ENCODE measurements at places on chromosomes 5 and 9.

DNA sequence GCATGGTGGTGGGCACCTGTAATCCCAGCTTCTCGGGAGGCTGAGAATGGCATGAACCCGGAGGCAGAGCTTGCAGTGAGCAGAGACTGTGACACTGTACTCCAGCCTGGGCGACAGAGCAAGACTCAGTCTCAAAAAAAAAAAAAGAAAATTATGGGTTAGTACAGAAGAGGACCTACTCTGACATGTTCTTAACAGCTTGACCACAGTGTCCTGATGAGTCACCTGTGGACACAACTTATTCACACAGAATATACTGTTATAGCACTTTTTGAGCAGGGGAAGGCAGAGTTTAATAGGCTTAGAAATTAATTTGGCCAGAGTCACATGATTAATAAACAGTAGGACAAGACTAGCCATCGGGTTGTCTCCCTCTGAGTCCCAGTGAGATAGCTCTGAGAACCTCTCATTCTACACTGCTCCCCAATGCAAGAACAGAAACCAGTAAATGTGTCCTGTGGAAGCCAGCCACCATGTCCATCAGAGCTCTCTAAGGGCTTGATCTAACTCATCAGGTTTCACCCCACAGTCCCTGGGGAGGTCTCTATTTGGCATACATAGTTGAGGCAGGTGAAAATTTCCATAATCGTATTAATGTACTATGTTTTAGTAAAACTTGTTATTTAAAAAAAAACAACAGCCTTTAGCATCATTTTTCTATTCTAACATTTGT lies 1077.9 kb upstream of the C9orf72 start:
- DNase-seq: no peak

GRCh38 chr9:114012126-114012525 lies 66.0 kb downstream of the AMBP start:
- peak; percentile 17 for DNase-seq

DNA sequence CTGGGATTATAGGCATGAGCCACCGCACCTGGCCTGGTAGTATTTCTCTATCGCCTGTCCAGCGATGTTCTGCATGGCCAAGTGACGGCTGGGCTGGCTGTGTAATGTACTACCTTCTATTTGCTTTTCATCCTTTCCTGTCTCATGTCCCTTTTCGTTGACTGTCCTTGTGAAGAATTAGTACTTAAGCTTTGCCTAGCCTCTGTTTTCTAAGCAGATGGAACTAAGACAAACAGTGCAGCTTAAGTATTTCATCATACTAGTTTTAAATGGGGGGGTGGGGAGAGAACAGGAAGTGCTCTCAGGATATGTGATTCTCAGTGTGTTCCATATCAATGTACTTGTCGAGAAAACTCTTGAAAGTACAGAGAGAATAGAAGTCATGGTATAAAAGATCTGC lies 31.7 kb upstream of the CCL21 start:
- no peak for DNase-seq

- DNase-seq: no peak
These were observed 184.0 kb downstream of the ACTL7B start for GRCh38 chr9:108671794-108672193.

GRCh38 chr9:104506565-104506964 lies 2.5 kb downstream of the OR13F1 start:
- DNase-seq: no peak

- DNase-seq: no peak
These were observed 100.5 kb upstream of the SNX2 start for GRCh38 chr5:122674385-122674784.

- no peak for DNase-seq
These were observed 25.2 kb upstream of the PLAC8L1 start for GRCh38 chr5:146130440-146131045.

Measured in suprapubic skin (tissue), 4 donors.